ENCODE measurements at places on chromosomes 1 and 21.

DNA sequence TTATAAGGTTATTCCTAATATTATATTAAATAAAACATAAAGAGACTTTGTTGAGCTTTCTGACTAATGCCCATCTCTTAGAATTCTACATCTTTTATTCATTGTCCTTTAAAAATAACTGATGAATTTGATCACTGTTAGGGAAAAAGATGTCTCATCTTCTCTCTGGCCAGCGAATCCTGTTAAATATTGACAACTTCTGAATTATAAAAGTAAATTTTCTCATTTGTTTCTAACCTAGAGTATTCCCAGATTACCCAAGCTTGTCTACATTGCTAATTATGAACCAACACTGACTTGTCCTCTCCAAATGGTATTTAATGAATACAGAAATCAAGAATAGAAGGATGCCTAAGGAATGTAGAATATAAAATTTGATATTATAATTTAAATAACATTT, 24.8 kb upstream of the KCTD3 start:
- no peak for DNase-seq

- no peak for DNase-seq
These were observed 46.9 kb downstream of the CD34 start for GRCh38 chr1:207863893-207864535.

DNA sequence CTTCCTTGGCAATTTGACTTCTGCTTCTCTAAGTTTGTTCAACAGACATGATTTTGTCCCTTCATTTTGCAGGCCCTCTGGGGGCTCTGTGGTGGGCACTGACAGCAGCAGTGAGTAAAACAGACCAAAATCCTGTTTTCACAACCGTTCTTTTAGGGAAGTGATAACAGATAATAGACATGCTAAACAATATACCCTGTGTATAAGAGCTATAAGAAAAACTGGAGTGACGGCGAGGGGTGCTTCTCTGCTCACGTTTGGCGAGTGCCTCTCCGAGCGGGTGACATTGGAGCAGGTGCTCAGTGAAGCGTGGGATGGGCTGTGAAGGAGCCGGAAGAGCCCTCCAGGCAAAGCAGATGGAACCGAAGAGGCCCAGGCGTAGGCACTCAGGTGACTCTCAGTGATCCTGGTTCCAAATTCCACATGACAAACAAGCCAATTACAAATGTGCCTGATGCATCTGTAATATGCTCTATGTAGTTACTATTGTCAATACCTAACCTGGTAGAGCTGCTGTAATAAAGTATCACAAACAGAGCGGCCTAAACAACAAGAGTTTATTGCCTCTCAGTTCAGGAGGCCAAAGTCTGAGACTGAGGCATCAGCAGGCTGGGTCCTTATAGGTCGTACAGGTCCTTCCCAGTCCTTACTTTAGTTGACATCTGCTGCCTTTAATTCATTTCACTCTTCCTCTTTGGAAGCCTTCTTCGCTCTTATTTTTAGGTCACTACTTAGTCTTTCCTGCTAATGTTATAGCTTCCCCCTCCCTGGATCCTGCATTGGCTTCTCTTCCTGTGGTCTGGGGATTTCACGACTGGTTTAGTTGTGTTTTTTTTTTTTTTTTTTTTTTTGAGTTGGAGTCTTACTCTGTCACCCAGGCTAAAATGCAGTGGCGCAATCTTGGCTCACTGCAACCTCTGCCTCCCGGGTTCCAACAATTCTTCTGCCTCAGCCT, 20.1 kb downstream of the OR2B11 start:
- DNase-seq, result no peak

GRCh38 chr1:205787287-205787916, 12.1 kb upstream of the RAB29 start:
- DNase-seq, result no peak

DNA sequence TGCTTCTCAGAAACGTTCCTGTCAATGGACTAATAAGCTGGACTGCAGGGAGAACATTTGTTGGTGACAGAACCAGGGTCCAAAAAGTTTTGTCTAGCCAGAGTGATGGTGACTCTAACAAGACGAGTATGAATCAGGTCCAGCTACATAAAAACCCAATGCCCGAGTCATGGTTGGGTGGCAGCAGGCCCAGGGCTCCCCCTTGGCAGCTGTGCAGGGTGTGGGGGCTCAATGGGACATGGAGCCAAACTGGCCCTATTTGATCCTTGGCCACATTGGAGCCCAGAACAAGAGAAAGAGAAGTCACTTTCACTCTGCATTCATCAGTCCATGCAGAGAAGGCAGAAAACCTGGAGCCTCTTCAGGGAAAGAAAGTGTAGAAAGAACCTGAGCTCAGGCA, 37.9 kb upstream of the TENT5C start:
- DNase-seq, result no peak

GRCh38 chr21:38830671-38831525, 25.2 kb downstream of the ETS2 start:
- no peak for DNase-seq

GRCh38 chr1:8307628-8308027, 10.3 kb upstream of the SLC45A1 start:
- no peak for DNase-seq

- no peak for DNase-seq
These were observed 72.1 kb downstream of the SH3BGR start for GRCh38 chr21:39523915-39524314.

DNA sequence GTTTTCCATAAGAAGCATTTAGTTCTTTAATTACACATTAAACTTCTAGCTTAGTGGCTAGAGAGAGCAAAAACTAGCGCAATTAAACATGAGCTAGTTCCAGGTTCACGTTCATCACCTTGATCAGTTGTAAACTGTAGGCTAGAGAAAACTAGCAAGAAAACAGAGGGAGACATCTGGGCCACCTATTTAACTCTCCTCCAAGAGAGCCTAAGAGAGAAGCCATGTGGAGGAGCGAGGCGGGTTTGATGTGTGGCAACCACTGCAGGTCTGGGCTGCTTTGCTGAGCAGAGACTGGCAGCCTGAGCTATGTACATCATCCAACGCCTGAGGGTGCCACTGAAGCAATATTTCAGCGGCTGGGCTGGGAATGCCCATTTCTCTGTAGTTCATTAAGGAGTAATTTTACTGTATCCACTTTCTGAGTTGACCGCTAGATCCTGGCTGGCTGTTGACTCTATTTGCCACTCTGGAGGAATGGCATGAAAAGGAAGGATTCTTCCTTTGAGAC, 252.9 kb downstream of the DYRK1A start:
- DNase-seq, result no peak

- DNase-seq, result no peak
These were observed 330.5 kb upstream of the KAZN start for GRCh38 chr1:14267991-14268390.

GRCh38 chr1:58839147-58839795, 55.4 kb upstream of the JUN start:
- DNase-seq, result no peak

- DNase-seq, result peak; percentile 22
These were observed 42.8 kb downstream of the ACP6 start for GRCh38 chr1:147627435-147628110.

- no peak for DNase-seq
These were observed 57.5 kb downstream of the KIAA0319L start for GRCh38 chr1:35499652-35500176.

- peak; percentile 57 for DNase-seq
These were observed 60.2 kb upstream of the PDE9A start for GRCh38 chr21:42593007-42593814.

DNA sequence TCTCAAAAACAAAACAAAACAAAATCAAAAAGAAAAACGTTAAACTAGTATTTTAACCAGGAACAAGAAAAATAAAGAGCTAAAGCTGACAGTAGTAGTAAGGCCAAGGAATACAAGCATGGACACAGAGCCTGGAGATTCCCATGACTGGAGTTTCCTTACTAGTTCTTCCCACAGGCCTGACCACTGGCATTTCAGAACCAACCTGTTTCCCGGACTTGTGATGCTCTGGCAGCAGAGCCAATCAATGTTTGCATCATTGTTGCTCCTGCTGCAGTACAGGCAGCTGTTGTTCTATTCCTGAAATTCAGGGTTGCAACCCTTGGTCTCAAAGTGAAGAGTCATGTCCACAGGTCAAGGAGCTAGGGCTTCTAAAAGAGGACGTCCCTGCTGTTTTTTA, 111.3 kb upstream of the WARS2 start:
- no peak for DNase-seq

DNA sequence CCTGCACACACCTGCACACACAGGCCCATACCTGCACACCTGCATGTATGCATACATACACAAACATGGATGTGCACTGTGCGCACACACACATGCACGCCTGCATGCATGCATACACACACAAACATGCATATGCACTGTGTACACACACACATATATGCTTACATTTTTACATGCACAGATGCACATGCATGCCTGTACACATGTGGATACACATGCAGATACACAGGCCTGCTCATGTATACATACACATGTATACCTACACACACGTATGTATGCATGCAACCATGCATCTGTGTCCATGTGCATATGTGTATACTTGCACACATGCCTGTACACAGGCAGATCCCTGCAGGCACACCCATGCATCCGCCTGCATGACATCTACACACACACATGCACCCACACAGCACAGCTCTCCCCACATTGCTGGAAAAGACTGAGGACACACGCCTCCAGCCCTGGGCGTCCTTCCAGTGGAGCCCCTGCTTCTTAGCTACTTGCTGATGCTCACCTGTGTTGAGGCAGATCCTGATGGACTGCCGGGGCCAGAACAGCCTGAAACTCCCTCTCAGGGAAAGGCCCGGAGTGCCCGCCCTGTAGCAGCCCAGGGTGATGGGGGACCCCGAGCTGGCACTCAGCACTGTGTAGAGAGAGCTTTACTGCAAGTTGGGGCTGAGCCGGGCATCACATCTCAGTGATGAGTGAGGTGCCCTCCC, 28.6 kb downstream of the KRTAP10-1 start:
- DNase-seq, result no peak

DNA sequence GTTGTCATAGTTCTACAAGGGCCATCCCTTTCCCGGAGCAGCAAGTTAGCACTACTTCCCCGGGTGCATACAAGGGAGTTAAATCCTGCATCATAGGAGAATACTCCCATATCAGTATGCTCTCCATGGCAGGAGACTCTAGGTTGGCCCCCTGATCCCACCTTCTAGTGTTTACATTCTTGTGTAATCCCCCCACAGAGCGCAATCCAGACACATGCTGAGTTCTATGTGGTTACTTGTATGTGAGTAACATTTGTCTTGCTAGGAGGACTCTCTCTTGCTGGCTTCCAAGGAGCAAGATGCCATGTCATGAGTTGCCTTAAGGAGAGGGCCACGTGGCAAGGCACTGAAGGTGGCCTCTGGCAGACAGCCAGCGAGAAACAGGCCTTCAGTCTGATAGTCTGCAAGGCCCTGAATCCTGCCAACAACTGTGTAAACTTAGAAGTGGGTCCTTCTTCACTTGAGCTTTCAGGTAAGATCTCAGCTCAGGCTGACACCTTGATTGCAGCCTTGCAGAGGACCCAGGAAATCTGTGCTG, 155.3 kb downstream of the CDC7 start:
- DNase-seq, result no peak

- DNase-seq, result no peak
These were observed 136.2 kb downstream of the RHOU start for GRCh38 chr1:228871314-228872061.

- no peak for DNase-seq
These were observed 1.9 kb downstream of the YBX1 start for GRCh38 chr1:42684139-42684538.

GRCh38 chr1:246954126-246954525, 22.4 kb upstream of the AHCTF1 start:
- no peak for DNase-seq

GRCh38 chr1:23174426-23175110, 5.9 kb upstream of the LUZP1 start:
- no peak for DNase-seq

DNA sequence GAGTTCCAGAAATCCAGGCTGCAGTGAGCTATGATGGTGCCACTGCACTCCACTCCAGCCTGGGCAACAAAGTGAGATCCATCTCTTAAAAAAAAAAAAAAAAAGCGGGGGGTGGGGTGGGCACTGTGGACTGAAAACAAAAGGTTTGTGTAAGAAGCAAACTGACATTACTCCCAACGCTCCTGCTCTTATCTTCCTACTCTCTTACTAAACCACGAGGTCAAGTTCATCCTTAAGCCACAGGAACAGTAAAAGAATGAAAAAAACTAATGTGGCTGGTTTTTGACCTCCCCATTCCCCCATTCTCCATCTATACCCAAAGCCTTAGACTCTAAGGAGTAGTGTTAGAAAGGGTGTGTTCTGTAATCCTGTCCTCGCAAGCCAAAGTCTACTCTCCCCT, 30.8 kb downstream of the TFAP2E start:
- no peak for DNase-seq

DNA sequence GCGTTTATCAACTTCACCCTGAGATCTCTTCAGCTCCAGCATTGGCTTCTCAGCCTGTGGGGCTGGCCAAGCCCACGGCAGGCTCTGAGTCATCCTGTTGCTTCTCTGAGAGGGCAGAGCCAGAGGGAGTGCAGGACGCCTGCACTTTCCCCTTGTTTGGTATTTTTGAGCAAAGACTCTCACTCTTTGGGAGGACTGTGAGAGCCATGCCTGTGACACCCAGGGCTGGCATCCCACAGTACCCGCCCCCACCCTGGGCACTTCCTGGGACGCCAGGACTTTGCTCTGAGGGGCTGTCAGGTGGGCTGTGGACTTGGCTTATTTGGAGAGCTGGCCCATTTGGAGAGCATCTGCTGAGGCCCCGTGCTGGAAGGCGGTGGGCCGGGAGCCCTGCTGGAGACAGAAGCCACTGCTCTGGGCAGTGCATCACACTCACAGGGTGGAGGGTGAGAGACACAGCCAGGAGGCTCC, 37.4 kb downstream of the VANGL1 start:
- no peak for DNase-seq

DNA sequence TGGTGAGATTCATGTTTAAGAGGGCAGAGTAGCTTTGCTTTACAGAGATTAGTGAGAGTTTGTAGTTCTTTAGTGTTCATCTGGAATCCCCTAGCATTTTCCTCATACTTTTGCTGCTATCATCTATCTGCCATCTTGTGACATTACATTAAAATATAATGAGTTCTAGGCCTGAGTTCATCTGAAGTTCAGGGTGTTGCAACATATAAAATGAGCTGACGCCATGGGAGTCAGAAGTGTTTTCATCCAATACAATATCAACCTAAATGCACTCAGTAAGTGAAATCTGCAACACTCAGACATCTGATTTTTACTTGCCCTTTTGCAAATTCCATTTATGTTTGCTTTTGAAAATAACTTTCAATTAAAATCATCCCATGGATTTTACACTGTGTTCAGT, 153.8 kb downstream of the NTNG1 start:
- no peak for DNase-seq
